AG04450 (cell line): ENCODE measurements at places on chromosomes 2 and 18.

DNA sequence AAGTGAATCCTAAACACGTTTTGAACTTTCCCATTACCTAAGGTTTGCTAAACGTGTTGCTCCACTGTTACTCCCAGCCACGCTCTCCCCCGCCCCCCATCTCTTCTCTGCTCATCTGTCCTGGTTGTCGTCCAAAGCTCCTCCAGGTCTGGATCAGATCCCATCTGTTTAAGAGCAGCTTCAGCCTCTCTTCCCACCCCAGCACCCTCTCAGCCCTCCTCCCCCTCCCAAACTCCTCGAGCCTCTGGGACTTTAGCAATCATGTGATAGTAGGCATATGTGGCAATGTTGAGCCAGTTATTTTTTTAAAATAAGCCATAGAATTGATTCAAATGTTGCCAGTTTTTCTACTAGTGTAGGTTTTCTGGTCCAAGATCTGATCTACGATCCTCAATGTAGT, 20.0 kb upstream of the LPIN1 start:
- DNase-seq, result no peak

DNA sequence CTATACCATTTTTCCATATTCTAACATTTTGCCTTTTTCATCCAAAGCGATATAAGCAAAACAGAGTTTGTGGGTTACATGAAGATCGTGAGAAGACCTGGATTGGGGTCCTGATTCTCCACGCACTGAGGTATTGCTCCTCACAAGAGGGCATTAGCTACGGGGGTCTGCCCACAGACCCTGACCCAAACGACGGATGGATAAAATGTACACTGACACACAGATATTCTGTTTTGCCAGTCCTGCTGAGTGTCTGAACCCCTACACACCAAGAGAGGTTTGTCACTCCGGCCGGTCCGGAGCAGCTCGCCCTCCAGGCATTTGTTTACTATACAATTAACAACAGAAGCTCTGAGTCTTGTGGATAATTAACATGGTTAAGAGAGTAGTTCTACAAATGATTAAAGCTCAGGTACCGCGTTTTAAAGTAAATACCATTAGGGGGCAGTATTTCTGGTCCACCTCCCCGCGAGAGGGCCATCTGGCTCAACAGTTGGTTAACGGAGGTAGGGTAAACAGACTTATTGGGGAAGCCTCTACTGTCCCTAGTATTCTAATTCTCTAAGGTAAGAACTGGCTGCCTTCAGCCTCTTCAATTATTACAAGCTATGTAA, 28.4 kb downstream of the SCYGR8 start:
- no peak for DNase-seq

DNA sequence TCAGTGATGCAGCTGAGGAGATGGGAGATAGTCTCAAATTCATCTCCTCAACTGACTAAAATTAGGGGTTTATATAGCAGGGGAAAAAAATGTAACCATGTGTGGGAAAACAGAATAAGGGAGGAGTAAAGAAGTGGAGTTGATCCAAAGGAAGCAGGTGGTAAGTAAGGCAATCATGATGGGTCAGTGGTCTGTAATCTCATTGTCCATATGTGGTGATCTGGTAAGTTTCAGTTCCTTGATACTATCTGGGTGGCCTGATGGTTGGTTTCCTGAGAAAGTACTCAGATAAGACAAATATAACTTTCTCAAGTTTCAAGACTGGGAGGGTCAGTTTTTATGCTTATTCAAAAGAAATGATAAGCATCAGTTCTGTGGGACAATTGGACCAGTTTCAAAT, 312.3 kb upstream of the KCNJ3 start:
- DNase-seq, result no peak

- no peak for DNase-seq
Measured at GRCh38 chr18:61080954-61081528, 252.2 kb upstream of the CDH20 start.

GRCh38 chr2:29596584-29596983, 324.8 kb downstream of the ALK start:
- no peak for DNase-seq

GRCh38 chr2:237806334-237806733, 7.8 kb downstream of the RBM44 start:
- DNase-seq, result no peak

DNA sequence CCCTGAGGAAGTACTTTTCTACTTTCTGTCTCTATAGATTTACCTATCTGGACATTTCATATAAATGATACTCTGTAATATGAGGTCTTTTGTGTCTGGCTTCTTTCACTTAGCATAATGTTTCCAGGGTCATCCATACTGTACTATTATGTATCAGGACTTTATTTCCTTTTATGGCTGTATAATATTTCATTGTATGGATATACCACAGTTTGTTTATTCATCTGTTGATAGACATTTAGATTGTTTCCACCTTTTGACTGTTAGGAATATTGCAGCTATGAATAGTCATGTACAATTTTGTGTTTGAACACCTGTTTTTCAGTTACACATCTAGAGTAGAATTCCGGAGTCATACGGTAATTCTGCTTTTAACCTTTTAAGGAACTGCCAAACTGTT, 73.8 kb downstream of the TMEM185B start:
- DNase-seq, result no peak

DNA sequence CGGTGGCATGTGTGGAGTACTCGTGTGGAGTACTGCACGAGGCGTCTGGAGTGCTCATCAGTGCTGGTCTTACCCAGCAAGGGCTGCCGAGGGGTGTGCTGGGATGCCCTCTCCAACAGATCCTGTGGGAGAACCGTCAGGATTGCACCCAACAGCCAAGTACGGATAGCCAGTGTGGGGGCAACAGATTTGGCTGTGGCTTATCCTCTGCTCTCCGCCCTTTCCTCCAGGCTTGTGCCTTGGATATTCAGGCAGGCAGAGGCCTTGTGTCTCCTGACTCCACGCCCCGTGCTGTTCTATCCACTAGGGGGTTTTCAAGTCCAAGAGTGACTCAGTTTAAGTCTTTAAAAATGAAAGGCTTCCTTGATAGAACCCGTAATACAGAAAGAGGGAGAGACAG, 321.0 kb upstream of the HS6ST1 start:
- DNase-seq, result no peak

GRCh38 chr2:103789381-103790095, 1027.7 kb downstream of the TMEM182 start:
- no peak for DNase-seq

DNA sequence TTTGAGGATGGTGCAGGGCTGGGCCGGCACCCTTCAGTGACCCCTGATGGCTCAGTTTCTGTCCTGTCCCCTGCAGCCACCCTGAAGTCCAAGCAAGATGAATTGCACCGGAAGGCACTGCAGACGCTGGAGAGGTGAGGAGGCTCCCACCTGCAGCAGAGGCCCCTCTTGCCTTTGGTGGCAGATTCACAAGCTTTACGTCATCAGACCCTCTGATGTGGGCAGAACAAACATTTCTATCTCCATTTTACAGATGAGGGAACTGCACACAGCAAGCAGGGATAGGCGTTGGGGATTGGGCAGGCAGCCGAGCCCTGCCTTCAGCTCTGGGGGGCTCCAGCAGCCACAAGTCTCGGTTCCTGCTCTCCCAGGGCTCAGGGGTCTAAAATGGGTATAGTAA, 107.7 kb upstream of the MCFD2 start:
- no peak for DNase-seq

GRCh38 chr2:130341562-130342019, 1.1 kb upstream of the IMP4 start:
- DNase-seq, result no peak

DNA sequence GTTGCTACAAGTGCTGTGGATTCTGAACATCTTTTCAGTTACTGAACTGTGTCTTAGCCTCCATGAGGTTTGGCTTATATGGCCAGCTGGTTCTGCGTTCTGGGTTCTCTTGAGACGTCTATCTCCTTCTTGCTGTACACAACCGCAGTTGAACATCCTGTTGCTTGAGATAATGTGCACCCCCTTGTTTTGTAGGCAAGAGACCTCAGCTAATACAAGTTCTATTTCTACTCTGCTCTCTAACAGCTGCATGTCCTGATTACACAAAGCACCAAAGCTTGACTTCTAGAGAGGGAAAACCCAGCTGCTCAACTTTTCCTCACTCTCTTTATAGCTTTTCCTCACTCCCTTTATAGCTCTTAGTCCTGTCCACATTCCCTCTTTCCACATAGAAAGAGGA, 176.0 kb downstream of the LTBP1 start:
- DNase-seq, result no peak

DNA sequence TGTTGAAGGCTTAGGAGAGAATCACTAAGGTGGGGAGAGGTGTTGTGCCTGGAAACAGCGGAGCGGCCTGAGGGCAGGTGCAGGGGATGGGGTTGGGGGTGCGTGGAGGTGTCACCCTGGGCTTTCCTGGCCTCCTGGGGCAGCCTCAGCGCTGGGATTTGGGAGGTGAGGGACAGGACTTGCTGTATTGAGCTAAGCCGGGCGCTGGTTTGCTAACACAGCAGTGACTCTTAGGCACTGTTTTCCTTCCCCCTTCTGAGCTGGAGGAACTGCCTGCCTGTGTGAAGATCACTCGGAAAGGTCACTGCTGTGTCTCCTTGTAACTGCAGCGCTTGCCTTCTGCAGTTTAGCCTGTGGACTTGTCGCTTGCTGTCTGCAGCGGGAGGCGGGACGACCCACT, 21.2 kb downstream of the PRELID3A start:
- no peak for DNase-seq

DNA sequence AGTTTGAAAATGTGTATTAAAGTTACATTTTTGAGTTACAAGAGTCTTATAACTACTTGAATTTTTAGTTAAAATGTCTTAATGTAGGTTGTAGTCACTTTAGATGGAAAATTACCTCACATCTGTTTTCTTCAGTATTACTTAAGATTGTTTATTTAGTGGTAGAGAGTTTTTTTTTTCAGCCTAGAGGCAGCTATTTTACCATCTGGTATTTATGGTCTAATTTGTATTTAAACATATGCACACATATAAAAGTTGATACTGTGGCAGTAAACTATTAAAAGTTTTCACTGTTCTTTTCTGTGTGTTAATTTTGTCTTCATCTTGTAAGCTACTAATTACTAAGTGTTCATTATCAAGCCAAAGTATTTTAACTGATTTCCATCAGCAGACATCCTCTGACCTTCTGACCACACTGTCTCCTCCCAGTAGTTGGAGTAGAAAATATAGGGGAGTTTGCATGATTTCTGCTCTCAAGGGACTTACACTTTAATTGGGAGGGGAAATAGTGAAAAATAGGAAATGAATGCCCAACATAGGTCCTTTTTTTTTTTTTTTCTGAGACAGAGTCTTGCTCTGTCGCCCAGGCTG, 4.3 kb downstream of the PMAIP1 start:
- no peak for DNase-seq

DNA sequence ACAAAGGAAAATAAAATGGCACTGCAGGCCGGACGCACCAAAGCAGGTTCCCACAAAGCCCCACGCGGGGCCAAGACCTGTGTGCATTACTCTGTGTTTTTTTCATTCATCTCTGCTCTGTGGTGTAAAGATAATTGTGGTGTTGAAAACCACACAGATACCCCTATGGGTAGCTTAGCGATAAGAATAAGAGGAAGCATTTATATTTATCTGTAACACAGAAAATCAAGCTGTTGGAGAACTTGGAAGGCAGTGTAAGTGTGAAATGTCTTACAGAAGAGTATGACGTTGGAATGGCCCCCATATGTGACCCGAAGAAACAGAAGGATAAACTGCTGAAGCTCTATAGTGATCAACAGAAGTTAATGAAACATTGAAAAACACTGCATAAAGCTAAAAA, 20.3 kb upstream of the MARCO start:
- DNase-seq, result no peak

DNA sequence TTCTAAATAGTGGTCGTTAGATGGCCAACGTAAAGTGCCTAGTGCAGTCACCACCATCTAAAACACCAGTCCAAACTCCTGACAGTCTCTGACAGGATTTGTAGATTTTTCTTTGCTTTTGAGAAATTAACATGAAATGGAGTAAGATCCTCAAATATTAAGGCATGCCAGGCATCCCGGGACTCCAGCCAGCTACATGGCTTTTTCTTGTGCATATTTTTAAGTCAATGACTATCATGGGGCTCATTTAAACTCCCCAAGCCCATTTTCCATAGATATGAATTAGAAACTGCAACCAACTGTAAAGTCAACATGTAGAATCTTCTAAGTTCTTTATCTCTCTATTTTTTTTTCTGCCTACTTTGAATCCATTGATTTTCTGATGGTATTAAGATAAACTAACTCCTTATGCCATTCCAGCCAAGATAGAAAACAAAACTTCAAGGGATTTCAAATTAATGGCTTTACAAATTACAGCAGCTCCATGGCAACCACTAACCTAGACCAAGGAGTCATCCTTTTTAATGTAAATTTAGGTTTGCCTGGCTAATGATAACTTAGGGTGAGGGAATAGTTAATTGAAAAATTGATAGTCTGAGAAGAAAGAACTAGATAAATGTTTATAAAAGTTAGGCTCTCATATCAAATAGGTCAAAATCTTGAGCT, 764.1 kb upstream of the NXPH2 start:
- DNase-seq, result no peak

GRCh38 chr18:36294031-36294430, 3.5 kb upstream of the FHOD3 start:
- DNase-seq, result no peak

DNA sequence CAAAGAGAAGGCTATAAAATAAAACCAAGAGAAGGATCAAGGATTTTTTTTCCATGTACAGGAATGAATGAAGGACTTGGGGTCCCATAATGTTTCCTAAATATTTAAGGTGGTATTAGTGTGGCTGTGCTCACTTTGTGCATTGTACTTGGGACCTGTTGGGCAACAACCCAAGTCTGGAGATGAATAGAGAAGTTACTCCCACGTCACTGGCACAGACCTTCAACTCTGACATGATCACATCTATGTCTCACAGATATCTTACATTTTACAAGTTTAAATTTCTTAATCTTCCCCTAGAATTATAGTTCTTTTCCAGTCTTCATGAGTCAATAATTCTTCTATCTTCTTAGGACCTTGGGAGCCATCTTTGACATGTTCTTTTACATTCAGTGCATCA, 133.4 kb downstream of the PLCL1 start:
- DNase-seq, result no peak

- DNase-seq, result no peak
Measured at GRCh38 chr2:171169839-171170238, 9.1 kb upstream of the TLK1 start.

GRCh38 chr18:31244771-31245394, 73.1 kb upstream of the DSG1 start:
- DNase-seq, result no peak

DNA sequence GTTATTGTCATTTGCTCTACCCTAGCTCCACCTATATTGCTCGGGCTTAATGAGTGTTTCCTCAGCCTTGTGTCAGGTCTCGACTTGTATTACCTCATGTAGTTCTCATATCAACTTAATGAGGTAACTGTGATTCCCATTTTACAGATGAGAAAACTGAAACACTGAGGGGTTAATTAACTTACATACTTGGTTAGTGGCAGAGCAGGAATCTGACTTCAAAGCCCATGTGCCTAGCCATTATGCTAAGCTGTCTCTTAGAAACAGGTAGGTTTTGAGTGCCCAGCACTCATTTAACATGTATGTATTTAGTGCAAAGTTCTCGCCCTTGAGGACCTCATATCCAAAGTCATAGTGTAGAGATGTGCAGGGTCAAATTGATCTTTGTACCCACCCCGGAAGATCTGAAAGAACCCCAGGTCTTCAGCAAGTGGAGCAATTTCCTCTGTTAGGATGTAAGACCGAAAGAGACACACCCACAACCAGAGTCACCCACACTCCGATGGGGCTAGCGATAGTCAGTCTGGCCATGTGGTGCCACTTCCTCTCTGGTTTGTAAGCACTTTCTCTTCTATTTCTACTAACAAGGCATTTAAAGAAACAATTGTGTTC, 121.0 kb upstream of the SLC39A10 start:
- no peak for DNase-seq

- no peak for DNase-seq
Measured at GRCh38 chr2:44009136-44009735, 13.4 kb upstream of the LRPPRC start.
